ENCODE measurements at places on chromosomes 13 and 19.

DNA sequence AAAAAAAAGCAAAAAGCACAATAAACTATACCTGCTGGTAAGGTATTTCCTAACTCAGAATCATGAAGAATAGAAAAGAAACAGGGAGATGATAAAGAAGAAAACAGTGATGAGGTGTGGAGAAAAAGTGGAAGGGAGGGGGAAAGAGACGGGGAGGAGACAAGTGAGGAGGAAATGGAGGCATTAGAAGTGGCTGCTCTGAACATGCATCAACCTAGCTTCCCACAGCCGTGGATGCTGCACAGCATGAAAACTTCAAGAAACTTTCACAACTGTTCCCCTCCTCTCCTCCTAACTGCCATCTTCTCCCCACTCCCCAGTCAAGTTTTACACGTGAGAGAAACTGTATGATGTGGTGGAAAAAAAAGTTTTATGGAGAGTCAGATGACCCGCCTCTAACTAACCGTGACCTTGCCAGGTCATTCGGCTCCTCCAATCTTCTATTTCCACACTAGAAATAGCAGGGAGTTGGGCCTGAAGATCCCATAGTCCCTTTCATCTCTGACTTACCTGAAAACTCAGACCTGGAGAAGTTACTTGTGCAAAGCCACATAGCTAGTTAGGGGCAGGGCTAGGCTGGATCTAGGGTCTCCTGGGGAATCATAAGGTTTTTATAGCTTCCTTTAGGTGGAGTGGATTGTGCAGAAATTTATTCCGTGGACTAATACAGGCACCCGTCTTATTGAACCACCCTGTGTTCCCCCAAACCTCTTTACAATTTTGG is 461.9 kb downstream of the KLF5 start:
- DNase-seq: no peak

GRCh38 chr13:30567072-30567471 is 50.6 kb upstream of the USPL1 start:
- DNase-seq: no peak

DNA sequence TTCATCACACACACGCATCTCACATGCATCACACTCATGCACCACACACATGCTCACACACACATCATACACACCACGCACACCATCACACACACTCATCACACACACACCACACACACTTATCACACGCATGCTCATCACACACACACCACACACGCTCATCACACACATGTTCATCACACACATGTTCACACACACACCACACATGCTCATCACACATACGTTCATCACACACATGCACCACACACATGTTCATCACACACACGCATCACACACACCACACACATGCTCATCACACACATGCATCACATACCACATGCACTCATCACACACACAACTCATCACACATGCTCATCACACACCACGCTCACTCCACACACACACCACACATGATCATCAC is 46.9 kb downstream of the C1QTNF9 start:
- no peak for DNase-seq

- no peak for DNase-seq
These were observed 30.1 kb downstream of the DNAJC3 start for GRCh38 chr13:95707035-95707434.

- no peak for DNase-seq
These were observed 67.6 kb upstream of the C13orf46 start for GRCh38 chr13:114041493-114041892.

DNA sequence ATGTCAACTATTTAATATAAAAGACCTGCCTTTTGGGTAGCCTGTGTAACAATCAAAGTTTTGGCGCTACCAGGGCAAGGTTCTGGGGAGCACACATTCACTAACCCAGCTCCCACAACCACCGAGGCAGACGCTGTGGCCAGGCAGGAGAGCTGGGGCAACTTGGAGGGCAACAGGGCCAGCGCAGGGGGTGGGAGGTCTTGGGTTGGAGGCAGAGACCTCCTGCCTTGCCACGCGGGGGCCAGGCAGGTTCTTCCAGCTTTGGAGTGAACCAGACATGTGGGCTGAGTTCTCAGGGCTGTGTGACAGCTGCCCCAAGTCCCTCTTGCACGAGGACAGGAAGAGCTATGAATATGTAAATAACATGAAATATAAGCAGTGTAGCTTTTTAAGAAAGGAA is 30.3 kb upstream of the MCF2L start:
- no peak for DNase-seq

GRCh38 chr13:113456116-113456702 is 2.9 kb upstream of the ADPRHL1 start:
- no peak for DNase-seq

- DNase-seq: peak; percentile 68
These were observed 5.2 kb downstream of the TRIP10 start for GRCh38 chr19:6744381-6745301.

DNA sequence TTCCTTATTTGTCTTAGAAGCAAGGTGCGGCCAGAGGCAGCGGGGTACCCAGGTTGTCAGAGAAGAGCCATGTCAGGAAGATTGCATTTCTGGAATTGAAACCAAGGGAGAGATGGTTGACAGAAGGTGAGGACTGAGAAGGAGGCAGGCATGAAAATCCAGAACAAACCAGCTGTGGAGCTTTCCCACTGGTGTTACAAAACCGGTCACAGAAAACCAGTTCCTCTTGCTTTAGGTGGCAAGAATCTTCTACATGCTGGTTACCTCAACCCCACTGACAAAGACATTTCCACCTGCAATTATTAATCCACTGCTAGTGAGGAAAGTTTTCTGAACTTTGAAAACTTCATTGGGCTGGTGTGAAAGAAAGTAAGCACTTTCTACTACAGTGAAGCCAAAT is 64.0 kb upstream of the MED4 start:
- DNase-seq: no peak

DNA sequence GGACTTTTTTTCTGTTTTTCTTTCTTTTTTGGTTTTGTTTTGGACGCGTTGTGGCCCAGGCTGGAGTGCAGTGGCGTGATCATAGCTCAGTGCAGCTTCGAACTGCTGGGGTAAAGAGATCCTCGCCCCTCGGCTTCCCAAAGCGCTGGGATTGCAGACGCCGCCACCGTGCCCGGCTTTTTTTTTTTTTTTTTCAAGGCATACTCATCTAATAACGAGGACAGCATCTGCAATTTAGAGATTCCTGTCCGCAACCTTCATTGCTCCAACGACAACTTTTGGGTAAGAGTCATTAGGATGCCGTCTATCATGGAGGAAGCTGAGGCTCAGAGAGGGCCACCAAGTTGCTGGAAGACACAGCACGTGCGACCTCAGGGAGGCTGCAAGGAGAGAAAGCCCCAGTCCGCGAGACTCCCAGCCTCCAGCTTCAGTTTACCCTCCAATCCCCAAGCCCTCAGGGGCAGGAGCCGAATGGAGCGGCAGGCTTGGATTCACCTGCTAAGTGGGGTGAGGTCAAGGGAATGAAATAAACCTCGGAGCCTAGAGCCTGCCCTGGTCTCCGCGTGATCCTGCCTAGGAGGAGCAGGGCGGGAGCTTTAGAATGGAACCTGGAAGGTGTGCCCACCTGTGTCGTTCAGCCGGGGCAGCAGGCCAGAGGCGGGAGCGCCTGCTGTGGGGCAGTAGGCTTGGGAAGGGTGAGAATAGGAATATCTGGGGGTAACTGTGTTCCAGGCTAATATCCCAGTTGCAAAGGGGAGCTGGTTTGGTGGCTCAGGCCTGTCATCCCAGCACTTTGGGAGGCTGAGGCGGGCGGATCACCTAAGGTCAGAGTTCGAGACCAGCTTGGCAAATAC is 676 bp upstream of the POLRMT start:
- DNase-seq: no peak

GRCh38 chr19:28500982-28501630 is 711.8 kb downstream of the UQCRFS1 start:
- DNase-seq: no peak

DNA sequence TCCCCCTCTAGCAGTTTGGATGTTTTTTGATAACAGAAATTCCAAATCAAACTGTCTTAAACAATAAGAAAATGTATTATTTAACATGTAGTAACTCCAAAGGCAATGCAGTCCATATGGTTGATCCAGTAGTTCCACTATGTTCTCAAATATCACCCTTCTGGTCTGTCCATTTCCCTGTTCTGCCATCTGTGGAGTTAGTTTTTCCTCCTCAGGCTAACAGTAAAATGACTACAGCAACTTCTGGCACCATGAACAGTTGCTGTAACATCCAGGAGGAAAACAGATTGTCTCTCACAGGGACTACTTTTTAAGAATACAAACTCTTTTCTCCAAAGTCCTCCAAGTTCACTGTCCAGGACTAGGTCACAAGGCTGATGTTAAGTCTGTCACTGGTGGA is 455.4 kb downstream of the FGF14 start:
- no peak for DNase-seq

GRCh38 chr13:93959796-93960533 is 519.5 kb downstream of the DCT start:
- DNase-seq: no peak

- no peak for DNase-seq
These were observed 2358.5 kb upstream of the PCDH20 start for GRCh38 chr13:63774133-63774532.

- DNase-seq: no peak
These were observed 5.8 kb upstream of the FRY start for GRCh38 chr13:32025730-32026129.

DNA sequence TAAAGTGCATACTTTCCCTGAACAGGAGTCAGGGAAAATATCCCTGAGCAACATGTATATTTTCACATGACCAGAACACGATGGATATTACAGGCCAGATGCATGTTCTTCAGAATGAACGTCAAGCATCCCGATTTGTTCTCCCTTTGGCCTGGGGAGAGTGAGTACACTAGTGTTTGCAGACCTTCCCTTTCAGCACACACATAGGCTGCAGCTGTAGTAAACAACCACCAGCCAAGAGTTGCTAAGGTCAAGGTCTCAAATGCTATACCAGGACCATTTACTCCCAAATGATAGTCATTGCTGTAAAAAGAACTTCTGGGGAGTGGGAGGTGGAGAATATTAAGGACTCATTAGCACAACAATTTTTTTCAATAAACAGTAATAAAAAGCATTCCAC is 3.0 kb downstream of the KLF12 start:
- DNase-seq: no peak

DNA sequence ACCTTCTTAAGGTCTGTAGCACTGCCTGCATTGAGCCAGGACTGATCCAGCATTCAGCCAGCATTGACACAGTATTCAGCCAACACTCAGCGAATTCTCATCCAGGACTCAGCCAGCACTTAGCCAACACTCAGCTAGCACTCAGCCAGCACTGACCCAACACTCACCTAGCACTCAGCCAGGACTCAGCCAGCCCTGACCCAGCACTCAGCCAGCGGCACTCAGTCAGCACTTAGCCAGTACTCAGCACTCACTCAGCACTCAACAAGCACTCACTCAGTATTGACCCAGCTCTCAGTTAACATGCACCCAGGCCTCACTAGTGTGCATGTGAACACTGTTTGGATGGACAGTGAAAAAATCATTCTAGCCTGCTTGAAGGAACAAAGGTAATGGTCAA is 55.0 kb downstream of the TSHZ3 start:
- DNase-seq: no peak

- DNase-seq: no peak
These were observed 339.0 kb downstream of the HS6ST3 start for GRCh38 chr13:96428911-96429310.

DNA sequence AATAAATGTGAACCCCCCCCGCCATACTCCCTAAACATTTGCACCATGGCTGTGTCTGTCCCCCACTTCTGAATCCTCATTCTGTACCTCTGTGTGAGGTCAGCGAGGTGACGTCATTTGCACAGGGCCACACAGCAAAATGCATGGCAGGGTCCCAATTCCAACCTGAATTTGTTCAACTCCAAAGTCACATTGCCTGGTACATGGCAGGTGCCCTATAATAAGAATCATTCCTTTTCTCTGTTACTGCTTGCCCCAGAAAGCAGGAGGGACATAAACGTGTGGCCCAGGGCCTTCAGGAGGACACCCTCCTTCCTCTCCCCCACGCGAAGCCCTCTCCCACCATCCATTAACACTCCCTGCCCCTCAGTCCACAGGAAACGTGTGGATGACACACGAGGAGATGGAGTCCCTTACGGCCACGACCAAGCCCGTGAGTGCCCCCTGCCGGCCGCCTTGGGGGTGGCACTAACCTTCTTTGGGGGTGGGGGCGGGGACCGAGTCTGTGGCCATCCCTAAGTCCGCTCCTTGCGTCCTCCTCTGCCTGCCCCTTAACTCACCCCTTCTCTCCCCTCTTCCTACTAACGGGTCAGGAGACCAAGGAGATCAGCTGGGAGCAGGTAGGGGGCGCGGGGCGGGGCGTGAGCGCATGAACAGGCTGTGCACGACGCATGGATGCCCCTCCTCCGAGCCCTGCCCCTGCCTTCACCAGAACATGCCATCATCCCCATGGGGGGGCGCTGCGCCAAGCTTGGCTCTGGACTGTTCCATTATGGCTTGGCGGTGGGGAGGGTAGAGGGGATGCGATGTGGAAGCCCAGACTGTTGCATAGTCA is 9.4 kb downstream of the HRC start:
- DNase-seq: peak; percentile 77

DNA sequence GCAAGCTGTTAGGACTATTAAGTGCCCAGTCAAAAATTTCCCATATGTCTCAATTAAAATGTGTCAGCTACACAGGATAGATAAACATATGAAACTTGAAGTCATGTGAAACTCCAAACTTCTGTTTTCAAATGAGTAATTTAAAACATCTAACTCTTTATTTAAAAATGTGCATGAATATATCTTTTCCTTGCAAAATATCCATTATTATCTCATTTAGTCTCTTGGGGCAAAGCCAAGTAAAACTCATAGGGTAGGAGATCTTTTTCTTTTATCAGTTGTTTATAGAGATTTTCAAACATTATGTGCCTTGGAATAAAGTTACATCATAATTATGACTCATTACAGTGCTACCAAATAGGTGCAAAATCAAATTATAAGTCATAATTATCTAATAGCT is 2020.1 kb upstream of the PRR20A start:
- DNase-seq: no peak

- DNase-seq: no peak
These were observed 25.3 kb downstream of the UQCRFS1 start for GRCh38 chr19:29187676-29188075.

DNA sequence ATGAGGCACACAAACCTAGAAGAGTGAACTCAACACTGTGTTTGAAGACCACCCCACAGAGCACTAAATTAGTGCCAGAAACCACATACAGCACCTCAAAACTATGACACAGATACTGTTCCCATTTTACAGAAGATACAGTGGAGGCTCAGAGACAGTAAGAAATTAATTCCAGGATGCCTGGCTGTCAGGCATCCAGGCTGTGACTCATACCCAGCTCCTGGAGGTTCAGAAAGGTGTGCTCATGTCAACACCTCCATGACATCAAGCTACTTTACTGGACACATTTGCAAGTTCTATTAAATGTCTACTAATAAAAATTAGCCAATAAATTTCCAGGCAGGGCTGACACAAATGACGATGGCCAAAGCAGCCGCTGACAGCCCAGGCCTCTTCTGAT is 176.3 kb downstream of the ABCC4 start:
- no peak for DNase-seq

Measured in hypothalamus (tissue), 51 donors.